ENCODE measurements at places on chromosomes 16 and 17.

- no peak for DNase-seq
Measured at GRCh38 chr17:36777118-36777517, 160.2 kb upstream of the LHX1 start.

DNA sequence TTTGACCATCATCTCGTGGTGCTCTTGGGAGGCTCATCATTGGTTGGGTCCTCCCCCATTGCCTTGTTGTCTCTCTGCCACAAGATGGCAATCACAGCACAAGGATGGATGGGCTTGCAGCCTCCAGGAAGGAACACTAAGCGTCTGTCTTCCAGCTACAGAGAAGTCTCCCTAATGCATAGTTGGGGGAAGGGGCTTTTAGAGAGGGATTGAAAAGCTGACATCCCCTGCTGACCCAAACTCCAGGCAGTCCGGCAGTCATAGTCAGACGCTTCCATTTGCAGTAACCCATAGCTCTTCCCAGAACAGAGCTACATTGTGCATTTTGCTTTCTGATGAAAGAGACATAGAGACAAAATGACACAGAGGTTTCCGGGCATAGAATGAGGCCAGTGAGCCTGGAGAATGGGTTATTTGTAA lies 111.4 kb downstream of the UTP18 start:
- DNase-seq, result peak; percentile 17

GRCh38 chr17:7023576-7024401 lies 939 bp downstream of the BCL6B start:
- DNase-seq, result no peak

DNA sequence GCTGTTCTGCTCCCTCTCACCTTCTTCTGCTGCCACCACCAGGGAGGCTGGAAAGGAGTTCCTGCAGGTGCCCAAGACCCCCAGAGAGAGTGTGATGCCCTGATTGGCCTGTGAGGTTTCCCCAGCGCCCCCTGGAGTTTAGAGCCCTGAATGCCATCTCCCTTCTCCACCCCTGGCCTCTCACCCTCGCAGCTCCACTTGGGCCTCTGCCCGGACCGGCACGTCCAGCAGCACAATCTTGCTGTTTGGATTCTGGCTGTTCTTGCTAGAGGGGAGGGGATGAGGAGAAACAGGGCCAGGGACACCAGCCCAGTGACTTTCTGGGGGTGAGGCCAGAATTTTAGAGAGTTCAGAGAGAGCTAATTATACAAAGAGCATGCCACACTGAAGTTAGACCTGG lies 12.5 kb upstream of the FAM171A2 start:
- DNase-seq, result no peak

- DNase-seq, result no peak
Measured at GRCh38 chr16:2527071-2527783, 4.0 kb downstream of the CEMP1 start.

GRCh38 chr17:41211845-41212466 lies 14.5 kb upstream of the KRTAP9-2 start:
- DNase-seq, result no peak

GRCh38 chr16:52367821-52368220 lies 179.1 kb downstream of the TOX3 start:
- DNase-seq, result no peak

GRCh38 chr17:79420318-79421243 lies 190.3 kb downstream of the RBFOX3 start:
- no peak for DNase-seq

- DNase-seq, result no peak
Measured at GRCh38 chr16:11560701-11561453, 25.8 kb downstream of the LITAF start.

DNA sequence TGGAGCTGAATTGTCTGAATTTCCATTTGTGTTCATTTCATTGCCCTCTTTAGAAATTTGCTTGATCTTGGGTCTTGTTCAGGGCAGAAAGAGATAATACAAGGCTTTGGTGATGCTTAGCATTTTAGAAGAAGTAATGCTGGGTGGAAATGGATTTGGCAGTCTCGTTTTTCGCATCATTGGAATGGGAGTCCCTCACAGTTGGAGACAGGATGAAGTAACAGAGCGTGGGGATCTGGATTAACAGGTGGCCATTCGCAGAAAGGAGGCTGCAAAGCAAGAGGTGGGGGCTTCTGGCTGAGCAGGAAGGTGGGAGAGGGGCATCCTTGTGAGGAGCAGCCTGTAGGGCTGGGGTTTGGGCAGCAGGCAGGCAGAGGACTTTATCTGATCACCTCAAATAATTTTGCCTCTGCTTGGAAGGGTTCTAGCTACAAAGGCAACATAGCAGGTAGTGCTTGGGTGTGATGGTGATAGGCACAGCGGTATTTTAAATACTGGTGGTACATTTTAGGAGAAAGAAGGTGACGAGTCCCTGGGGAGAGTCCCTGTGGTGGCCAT lies 17.0 kb downstream of the KSR1 start:
- no peak for DNase-seq

GRCh38 chr17:67051837-67052236 lies 7.5 kb downstream of the CACNG1 start:
- no peak for DNase-seq

DNA sequence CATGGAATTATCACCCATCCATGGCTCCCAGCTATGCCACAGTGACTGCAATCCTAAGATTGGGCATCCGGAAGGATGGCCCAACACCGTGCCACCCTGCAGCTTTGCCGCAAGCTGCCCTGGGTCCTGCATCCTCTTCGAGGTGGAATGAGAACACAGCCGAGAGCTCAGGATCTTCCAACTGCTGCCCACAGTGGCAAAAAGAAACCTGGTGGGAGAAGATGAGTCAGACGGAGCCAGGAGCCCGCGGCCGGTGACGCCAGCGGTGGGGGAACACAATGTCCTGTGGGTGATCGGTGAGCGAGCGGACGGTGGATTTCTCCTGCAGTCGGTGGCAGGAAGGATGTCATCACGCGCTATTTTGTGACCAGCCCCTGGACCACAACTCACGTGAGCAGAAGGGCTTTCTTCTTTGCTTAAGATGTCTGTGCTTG lies 20.1 kb downstream of the CD7 start:
- peak; percentile 34 for DNase-seq

DNA sequence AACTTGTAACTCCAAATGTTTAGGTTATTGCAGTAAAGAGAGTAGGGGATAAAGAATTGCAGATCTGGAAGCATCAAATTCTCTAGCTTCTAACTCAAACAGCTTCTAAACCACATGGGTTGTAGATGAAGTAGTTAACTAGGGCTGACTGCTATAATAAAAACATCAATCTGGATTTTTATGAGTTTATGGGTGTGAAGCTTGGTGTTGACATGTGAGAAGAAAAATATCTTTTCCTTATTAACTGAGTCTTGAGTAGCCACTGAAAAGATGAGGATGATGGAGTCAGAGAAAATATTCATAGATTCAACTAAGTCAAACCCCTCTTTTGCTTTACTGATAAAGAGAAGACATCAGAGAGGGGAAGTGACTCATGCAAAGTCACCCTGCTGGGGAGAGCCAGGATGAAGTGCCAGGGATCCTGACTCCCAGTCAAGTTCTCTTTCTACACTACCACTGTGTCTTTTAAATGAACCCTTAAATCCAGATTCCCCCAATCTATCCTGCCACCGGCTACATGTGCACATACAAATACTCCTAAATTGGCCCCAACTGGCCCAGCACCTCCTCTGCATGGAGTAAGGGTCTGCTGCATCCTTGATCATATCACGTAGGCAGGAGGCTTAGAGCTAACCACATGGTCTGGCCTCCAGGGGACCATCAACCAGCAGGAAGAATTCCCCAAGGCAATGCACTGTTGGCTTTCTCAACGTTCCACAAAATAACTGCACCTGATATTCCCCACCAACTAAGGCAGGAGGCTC lies 264.0 kb upstream of the CCL2 start:
- DNase-seq, result no peak

DNA sequence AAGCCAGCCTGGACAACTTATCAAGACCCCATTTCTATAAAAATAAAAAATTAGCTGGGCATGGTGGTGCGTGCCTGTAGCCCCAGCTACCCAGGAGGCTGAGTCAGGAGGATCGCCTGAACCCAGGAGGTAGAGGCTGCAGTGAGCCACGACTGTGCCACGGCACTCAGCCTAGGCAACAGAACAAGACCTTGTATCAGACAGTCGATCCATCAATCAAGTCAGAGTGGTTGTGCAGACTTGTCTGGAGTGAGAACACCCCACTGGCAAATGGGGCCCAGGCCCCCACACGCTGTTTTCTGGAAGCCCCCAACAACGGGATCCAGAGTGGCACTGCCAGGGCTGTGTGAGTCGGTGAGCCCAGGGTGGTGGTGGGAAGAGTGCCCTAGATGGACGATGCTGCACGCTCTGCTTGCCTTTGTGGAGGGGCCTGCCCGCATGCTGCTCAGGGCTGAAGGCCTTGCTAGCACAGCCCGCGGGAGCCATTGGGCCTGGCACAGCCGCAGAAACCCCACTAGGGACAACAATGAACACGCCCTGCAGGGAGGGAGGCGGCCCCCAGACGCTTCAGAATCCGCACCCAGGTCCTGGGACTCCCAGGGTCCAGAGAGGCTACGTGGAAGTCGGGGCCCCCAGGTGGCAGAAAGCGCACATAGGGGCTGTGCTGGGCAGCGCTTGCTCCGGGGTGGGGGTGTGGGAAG lies 80.1 kb upstream of the GNG13 start:
- DNase-seq, result no peak

- DNase-seq, result no peak
Measured at GRCh38 chr16:80614908-80615671, 74.3 kb downstream of the DYNLRB2 start.

- no peak for DNase-seq
Measured at GRCh38 chr17:7001318-7001961, 5.6 kb downstream of the ALOX12 start.

- peak; percentile 40 for DNase-seq
Measured at GRCh38 chr17:35947156-35947585, 3.7 kb upstream of the LYZL6 start.

DNA sequence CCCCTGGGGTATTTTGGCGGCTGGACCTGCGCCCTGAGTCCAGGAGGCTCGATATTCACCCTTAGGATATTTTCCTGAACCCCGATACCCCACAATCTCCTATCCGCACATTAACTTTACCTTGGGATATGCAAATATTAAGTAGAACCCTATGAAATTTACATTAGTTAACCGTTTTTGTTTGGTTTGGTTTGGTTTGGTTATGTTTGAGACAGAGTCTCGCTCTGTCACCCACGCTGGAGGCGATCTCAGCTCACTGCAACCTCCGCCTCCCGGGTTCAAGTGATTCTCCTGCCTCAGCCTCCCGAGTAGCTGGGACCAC lies 9.3 kb upstream of the NAGS start:
- DNase-seq, result no peak

DNA sequence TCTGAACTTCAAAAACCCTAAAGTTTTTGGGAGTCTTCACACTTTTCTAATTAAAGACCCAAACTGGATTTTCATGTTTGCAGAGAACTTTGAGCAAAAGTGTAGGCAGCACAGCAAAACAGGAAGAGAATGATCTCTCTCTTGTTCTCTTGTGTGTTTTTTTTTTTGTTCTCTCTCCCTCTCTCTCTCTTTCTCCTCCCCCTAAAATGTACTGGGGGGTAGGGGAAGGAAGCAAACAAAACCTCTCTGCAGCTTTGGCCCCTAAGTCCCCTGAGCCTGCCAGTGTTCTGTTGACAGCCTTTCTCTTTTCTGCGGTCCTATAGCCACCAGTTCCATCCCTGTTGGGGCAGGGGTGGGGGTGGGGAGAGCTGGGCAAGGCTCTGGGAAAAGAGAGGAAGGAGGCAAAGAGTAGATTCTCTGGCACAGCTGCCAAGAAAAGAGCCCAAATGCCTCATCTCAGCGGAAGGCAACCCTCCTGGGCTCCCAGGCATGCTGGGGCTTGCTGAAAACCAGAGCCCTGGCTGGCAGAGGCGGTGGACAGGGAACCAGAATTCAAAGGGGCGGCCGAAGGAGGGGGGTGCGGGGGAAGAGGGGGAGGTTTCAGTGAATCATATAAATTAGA lies 295.3 kb downstream of the SOX9 start:
- DNase-seq, result no peak

DNA sequence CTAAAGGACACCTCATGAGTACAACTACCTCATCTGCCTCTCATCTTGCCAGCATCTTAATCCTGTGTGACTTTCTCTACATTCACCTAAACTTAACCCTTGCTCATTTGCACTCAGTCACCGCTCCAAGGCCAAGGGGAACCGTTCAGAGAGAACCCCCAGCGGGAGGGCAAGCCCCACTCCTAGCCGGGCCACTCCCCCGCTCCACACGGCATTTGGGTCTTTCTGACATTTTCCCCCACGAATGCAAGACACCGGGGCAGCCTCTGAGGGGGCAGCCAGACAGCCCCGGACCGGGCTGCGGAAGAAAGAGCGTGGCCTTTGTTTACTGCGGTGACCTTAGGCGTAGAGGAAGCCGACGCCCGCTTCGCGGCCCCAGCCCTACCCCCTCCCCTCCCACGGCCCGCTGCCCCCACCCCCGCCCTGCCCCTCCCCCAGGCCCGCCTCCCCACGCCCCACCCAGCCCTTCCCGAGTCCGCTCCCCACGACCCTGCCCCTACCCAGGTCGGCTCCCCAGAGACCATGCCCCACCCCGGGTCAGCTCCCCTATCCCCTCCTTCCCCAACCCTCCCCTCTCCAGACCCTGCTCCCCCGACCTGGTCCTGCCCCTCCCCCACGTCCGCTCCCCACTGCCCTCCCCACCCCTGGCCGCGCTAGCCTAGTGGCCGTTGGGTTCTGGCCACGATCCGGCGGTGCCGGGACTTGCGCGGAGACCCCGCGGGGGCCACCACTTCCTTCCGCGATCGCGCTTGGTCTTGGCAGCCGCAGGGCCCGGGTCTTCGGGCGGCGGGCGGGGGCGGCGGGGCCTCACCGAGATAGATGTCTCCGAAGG lies 789 bp downstream of the CSNK1D start:
- no peak for DNase-seq

DNA sequence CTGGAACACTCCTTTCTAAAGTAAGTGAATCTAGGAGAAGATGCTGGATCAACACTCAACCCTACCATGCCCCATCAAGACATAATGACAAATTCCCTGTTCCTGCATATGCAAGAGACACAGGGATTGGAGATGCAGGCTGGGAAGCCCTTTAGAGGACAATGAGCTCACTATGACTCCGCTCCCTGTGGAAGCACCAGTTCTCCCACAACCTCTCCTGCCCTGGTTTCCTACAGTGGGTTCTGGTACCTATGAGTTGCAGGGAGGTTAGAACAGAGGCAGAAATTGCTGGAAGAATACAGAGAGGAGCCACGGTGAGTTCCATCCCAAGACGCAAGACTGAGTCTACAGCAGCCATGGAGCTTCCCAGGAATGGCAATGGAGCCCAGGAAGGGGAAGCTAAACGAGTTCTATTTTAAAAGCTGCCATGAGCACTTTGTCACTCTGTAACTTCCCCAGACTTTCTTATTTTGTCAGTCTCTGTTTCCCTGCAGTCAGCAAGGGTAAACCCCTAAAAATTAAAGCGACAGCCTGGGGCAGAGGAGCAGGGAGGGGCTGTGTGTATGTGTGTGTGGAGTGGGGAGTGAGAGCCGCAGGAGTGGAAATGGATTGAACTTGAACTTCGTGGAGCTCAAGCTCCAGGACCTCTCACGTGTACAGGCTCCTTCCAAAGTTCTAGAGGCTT lies 42.3 kb upstream of the PIK3R6 start:
- no peak for DNase-seq
